Astrocyte of the cerebellum (primary cell): ENCODE measurements at places on chromosomes 4 and X.

GRCh38 chr4:8331575-8331955 lies 62.0 kb downstream of the HTRA3 start:
- no peak for DNase-seq

GRCh38 chr4:53534684-53535083 lies 56.6 kb downstream of the LNX1 start:
- DNase-seq: no peak

DNA sequence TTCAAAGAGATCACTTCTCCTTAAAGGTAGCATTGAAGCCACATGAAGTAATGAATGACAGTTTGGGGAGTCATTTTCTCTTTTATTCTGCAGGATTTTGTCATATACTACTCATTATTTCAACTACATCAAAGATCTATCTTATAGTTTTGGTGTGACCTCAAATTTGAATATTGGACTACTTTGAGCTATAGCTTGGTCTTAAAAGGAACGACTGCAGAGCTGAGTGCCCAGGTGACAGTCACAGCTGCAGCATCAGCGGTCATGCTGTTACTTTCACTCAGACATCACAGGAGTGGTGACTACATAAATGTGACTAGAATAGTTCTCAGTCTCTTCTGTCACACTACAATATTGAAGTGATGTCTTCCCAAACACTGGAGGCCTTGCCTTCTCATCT lies 10.7 kb upstream of the SPCS3 start:
- DNase-seq: no peak

GRCh38 chr4:184575306-184575705 lies 73.9 kb downstream of the CASP3 start:
- DNase-seq: no peak

DNA sequence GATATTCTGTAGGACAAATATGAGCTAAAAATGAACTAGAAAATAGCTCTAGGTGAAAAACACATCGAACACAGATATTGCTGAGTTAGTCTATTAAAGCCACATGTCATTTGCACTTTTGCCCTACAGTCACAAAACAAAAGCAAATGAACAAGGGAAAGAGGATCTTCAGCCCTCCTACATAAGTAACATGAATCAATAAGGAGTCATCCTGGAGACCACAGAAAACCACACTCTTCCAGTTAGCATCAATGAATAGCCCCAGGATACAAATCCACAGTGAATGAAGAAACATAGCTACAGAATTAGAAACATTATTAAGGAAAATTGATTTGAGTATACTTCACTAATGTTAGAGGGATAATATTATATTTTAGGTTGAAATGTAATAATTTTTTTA lies 311.4 kb downstream of the MAPK10 start:
- peak; percentile 20 for DNase-seq

GRCh38 chr4:182569561-182569960 lies 326.4 kb downstream of the TENM3 start:
- DNase-seq: no peak

DNA sequence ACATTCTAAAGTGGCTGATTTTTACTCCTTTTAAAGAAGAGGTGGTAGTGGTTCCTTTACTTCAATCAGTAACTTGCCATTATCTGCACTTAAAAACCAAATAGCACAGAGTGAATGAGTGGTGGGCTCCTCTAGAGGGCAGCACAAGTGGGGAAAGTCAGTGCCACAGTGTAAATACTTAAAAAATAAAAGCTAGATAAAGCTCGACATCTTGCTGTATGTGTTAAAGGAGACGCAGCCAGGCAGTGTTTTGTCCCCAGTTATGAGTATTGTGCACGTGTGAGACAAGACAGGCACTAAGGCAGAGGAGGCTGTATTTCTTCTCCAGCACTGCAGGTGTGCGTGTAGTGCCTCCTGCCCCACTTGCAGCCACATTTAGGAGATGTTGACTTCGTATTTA lies 24.6 kb downstream of the NAP1L5 start:
- DNase-seq: no peak

DNA sequence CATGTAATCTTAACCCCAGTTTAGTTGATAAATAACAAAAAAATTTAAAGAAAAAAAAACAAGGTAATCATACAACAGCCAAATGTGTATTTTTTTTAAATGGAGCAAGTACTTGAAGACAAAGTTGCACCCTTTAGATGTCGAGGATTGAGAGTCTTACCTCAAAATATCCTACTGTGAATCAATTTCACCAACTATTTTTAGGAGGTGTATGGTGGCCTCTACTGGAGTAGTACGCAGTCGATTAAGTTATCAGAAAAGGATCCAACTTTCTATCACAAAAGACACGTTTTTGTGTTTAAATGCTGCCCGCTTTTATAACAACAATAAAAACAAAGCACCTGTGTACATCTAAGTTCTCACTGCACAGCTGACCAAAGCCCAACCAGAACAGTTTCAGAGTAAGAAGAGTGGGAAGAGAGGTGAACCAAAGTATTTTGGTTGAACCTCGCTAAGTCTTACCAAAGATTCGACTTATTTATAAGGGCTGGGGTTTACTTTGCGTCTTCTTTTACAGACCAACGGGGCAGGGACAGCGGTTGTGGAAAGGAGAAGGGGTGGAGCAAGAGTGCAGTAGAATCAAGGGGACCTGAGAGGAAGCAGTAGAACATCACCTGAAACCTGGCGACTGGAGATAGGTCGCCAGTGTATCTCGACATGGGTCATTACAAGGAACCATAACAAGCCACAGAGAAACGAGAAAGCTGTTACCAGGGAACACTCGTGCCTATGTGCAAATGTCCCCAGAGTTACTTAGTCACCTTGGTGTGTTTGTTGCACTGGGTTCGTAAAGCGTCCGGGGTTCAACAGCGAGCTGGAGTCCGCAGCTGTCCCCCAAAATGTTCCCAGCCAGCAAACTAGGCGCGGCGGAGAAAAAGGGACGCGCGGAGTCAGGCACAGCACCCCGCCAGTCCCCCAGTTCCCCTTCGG lies 1.1 kb downstream of the RPS6KA6 start:
- DNase-seq: no peak

DNA sequence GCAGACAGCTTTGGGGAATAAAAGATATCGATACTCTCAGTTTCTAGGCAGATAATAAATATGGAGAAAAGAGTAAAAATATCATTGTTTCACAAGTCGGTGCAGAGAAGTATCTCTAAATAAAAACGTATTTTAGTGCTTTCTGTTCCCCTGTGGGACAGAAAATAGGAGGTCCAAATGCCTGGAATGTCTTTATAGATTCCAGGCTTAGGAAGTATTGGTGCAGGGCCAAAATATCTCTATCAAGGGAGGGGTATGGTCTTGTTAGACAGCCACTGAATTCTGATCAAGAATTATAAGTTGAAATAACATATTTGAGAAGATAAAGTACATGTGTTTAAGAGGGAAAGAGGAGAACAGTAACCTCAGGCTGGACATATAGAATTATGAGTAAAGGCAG lies 596.4 kb downstream of the PCDH18 start:
- DNase-seq: no peak

DNA sequence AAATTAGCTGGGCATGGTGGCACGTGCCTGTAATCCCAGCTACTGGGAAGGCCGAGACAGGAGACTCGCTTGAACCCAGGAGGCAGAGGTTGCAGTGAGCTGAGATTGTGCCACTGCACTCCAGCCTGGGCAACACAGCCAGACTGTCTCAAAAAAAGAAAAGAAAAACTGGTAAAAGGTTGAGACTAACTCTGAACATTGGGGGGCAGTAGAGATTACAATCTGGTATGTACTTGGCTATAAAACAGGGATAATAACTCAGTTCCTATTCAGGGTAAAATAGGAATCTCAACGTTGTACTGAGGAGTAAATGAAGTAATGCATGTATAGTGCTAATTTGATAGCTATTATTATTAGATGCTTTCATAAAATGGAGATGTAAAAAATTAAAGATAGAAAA lies 12.5 kb upstream of the KLF8 start:
- no peak for DNase-seq

DNA sequence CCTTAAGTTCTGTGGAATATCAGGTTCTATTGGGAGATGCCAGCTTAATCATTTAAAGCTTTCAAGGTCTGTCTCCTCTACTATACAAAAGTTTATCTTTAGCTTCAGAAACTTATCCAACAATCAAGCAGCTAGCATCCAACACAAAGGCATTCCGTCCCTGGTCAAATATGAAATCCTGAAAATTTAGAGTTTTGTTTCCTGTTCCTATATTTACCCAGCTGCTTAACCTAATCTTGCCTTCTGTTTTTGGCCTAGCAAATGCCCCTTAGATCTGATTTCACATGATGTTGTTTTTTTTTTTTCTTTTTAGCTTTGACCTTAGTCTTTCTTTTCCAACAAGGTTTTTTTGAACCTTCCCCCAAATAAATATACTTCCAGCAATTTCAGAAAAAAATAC lies 33.8 kb downstream of the FAM13A start:
- DNase-seq: no peak

DNA sequence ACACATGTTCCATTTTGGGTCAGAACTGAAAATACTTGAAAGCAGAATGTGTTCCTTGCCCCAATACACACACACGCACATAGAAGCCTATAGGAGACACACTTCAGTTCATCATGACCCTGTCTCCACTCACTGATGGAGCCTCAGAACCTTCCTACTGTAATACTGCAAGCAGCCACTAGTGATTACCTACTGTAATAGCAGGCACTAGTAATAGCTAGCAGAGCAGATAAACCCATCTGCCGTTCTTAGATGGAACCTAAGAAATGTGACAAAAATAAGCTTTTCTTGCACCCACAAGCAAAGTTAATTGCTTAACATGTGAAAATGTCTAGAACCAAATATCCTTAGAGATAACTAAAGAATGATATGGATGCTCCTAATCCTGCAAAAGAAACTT lies 13.6 kb downstream of the AMTN start:
- DNase-seq: no peak

DNA sequence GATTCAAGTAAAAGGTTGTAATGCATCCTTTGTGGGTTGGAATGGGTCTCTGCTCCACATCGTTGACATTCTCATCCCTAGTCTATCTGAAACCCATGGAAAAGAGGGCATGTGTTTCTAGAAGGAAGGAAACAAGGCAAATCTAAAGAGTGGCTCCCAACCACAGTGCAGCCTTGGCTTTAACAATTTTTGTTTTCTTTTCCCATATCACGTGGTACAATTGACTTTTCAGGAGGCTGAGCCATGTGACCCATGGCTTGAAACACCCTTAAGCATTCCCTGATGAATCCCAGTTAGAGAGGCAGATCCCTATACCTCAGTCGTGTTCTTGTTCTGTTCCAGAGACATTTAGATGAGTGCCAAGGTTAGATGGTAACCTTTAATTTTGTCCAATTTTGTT lies 12.8 kb downstream of the DCUN1D4 start:
- DNase-seq: no peak

DNA sequence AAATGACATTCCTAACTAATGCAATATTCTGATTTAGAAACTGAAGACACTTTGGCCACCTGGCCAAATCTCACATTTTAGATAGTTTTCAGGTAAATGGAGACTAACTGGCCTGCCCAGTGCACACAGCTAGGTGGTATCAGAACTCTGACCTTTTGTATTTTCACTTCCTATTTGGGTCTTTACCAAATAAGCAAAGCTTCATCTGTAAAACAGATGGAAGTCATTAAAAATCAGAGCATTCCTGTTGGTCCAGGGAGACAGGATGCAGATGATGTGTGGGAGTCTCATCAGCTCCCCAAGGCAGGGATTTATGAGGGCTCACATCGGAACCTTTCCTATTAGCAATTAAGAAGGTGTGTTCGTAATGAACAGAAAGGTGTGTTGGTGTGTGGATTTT lies 57.7 kb downstream of the ARHGAP10 start:
- DNase-seq: no peak

DNA sequence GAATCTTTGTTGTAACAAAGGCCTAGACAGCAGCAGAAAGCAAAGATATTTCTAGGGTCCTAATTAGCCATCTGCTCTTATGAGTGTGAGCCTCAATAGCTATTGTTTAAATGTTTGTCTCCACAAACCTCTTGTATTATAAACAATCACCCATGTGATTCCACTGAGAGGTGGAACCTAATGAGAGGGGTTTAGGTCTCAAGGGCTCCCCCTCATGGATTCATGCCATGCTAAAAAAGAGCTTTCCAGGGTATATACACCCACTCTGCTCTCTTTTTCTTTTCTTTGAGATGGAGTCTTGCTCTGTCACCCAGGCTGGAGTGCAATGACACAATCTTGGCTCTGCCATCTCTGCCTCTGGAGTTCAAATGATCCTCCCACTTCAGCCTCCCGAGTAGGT lies 42.1 kb downstream of the TRIM61 start:
- no peak for DNase-seq

GRCh38 chrX:45781901-45782553 lies 581.4 kb upstream of the DIPK2B start:
- DNase-seq: no peak

GRCh38 chr4:110977554-110977953 lies 354.7 kb upstream of the PITX2 start:
- no peak for DNase-seq

DNA sequence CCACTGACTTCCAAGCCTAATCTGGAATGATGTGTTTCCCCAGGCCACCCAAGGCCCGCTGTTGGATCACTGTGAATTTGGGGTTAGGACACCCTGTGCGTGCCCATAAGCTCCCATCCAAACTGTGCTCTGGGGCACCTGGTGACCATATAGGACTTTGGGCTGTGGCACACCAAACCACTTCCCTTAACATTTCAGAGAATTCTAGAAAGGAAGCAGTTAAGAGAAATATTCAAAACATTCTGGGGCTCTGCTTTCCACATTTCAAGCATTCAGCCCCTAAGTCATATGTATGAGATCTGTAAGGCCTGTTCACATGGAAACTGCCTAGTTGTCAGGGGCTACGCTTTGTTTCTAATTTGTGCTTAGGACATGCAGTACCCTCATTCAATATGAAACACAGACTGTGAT lies 14.4 kb downstream of the VGLL1 start:
- no peak for DNase-seq

DNA sequence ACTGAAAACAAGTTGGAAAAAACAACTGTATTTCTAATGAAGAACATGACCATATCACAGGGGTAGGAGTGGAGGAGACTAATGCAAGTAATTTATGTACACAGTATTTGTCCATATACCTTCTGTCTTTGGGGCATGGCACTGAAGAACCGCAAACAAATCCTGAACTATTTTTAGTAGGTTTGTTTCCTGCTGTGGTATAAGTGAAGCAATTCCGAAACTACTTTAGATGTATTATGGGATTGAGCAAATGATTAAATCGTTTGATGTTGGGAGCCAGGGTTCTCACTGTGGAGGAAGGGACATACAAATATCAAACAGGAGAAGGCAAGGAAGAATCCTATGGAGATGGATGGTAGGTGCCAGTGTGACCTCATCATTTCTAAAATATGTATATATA lies 18.9 kb upstream of the SH3KBP1 start:
- DNase-seq: no peak

GRCh38 chr4:28548136-28548535 lies 1687.5 kb downstream of the STIM2 start:
- no peak for DNase-seq

- DNase-seq: no peak
Measured at GRCh38 chr4:131635191-131635590, 1513.9 kb upstream of the PCDH10 start.

- no peak for DNase-seq
Measured at GRCh38 chr4:88836216-88836615, 138.6 kb upstream of the NAP1L5 start.
